ENCODE measurements at places on chromosomes 6 and 20.

DNA sequence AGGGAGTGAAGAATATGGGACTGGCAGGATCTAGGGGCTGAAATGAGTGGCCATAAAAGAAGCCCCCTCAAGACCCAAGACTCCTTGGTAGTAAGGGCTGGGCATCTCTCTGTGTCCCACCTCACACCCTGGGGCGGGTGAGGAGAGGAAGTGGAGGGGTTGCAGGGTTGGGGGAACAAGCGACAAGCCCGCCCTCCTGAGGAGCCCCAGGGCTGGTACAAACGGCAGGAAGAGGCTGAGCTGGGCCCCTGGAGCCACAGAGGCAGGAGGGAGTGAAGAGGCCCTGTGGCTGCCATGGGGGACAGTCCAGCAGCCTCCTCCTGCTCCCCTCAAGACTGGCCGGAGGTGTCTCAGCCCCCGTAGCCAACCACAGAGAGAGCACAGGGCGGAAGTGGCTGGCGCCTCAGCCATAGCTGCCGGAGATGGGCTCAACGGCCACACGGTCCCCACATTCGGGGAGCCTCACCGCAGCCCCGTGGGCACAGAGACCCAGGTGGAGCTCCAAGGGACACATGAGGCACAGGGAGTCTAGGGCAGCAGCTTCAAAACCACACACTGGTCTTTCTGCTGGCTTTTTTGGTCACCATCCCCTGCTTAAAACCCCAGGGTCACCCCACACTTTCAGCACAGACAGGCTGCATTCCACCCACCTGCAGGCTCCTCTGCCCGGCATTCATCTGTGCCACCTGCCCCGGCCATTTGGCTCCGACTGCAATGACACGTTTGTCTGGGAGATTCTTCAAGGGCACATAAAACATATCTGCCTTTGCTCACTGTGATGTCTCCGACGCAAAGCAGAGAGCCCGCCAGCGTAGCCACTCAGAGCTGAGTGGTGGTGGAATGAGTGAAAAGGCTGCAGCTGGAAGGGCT, 524 bp downstream of the C20orf203 start:
- peak; percentile 9 for DNase-seq

GRCh38 chr6:89270951-89271721, 44.0 kb downstream of the GABRR2 start:
- DNase-seq, result no peak

DNA sequence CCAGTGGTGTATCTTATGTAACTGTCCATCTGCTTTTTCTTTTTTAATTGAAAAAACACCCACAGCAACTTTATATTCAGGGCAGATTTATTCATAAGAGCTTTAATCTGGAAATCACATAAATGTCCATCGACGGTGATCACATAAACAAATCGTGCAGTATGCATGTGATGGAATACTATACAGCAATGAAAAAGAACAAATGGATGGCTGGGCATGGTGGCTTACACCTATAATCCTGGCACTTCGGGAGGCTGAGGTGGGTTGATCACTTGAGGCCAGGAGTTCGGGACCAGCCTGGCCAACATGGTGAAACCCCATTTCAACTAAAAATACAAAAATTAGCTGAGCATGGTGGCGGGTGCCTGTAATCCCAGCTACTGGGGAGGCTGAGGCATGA, 39.1 kb downstream of the VSTM2L start:
- no peak for DNase-seq

GRCh38 chr6:6277413-6277812, 43.0 kb downstream of the F13A1 start:
- DNase-seq, result no peak

DNA sequence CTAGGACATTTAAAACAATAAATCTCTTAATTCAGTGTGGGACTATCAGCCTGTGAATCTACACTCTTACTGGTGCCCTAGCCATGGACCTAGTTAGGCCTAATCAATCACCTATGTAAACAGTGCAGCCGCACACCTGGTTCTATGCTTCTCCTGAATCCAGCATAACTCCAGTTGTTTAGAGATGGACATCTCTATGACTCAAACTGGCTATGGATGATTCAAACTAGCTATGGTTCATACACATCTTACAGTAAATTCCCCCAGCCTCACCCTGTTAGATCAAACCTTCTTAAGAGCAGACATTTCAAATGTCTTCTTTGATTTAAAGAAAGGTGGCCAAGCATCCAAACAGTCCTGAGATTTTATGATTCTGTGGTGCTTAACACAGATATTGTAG, 34.7 kb downstream of the SLC35B3 start:
- no peak for DNase-seq

DNA sequence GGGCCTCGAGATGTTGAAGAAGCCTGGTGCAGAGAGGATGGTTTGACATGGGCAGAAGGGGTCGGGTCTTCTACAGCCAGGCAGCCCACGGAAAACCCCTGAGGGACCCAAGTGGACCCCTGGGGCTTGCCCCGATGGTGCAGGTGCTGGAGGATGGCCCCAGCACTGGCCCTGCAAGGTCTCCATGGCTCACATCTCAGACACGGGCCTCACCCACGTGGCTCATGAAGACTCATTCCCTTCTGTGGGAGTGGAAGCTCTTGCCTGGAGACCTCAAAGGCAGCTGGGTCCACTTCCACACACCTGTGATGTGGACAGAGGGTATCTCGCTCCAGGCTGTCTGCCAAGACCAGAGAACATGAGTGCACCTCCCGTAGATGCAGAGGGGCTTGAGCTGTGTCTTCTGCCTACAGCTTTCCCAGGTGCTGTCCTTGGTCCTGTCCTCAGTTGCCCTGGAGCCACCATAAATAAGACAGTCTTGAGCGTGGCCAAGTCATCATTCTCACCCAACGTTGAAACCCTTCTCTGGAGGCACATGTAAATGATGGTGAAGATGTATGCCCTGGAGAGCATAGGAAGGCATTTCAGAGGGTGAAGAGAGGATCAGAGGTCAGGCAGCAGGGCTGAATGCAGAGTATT, 108.0 kb downstream of the SYNDIG1 start:
- no peak for DNase-seq

DNA sequence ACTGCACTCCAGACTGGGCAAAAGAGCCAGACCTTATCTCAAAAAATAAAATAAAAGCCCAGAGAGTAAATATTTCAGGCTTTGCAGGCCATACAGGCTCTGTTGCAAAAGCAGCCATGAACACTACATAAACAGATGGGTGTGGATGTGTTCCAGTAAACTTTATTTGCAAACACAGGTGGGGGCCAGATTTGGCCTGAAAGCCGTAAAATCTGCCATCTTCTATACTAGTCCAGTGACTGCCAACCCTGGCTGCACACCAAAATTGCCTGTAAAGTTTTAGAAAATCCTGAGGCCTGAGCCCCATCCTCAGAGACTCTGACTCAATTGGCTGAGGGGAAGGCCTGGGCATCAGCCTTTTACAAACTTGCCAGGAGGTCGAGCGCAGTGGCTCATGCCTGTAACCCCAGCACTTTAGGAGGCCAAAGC, 103.6 kb downstream of the ZMYND8 start:
- no peak for DNase-seq

DNA sequence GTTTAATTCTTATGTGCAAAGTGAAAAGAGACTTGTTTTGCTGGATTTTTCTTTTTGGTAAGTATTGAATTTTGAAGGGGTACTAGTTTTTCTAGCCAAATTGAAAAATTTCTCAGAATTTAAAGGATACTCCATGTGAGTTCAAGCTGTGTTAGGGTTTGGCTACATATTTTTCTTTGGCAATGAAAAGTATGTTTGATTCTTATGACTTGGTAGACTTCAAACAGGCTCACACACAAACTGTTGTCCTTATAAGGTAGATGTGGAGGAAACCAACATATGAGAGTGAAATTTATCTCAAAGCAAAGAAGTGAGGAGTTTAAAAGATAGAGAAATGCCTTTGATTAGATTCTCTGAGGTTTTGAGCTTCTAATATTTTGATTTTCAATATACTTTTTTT, 356.7 kb downstream of the BCKDHB start:
- no peak for DNase-seq
